Trophoblast cell (in vitro differentiated cells and primary cell): ENCODE measurements at places on chromosomes 5 and 9.

- DNase-seq = no peak
These were observed 180.6 kb downstream of the GABRG2 start for GRCh38 chr5:162248107-162248713.

DNA sequence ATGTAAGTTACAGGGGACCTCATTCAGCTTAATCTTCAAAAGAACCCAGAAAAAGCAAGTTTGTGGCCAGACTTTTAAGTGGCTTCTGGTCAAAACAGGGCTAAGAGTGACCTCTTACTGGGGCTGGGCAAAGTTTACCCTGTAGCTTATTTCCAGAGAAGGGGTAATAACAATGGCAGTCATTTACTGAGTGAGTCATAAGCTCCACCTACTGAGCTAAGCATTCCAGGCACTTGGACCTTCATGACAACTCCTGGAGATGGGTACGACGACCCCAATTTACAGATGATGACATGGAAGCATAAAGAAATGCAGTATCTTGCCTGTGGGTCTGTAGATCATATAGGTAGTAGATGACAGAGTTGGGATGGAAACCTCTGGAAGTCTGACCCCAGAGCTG, 4.7 kb upstream of the GPR151 start:
- no peak for DNase-seq

- no peak for DNase-seq
These were observed 77.9 kb downstream of the CDH18 start for GRCh38 chr5:19910136-19910535.

- DNase-seq = no peak
These were observed 276.3 kb downstream of the SAXO1 start for GRCh38 chr9:18756712-18757125.

- DNase-seq = no peak
These were observed 4.2 kb upstream of the PFN3 start for GRCh38 chr5:177404641-177405179.

DNA sequence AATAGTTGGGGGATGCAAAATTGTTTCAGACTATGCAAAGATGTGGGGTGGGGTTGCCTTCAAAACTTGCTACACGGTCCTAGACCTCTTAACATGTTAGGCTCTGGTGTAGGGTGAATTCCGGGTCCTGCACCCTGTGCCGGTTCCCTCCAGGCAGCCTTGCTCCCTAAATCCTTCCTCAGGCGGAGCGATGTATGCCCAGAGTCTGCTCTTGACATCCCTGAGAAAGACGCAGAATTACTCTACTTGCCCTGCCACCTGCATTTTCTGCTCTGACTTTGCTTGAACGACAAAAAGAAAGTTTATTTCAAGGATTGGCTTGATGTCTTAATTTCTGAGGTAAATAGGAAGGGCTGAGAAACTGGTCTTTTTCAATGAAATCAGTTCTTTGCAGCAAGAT, 691 bp downstream of the THBS4 start:
- DNase-seq = no peak

- no peak for DNase-seq
These were observed 53.9 kb downstream of the ZNF366 start for GRCh38 chr5:72453246-72453775.

- no peak for DNase-seq
These were observed 1013.9 kb downstream of the EFNA5 start for GRCh38 chr5:106656821-106657220.

DNA sequence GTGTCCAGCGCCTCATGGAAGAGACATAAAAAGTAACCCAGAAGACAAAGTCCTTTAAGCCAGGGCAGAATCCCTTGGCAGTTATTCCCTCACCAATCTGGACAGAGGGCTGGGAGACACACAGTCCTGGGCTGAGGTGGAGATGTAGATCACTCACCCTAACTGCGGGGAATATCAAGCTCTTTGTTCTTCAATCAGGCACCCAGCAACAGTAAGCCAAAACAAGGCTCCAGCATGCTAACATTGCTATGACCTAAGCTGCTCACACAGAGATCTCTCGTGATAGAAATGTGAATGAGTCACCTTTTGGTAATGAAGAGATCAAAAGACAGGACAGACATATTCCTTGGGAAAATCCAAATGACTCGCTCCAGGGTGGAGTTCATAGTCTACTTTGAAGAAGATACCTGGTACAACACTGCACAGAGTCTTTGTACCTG, 101.3 kb downstream of the FBN2 start:
- DNase-seq = peak; percentile 73

DNA sequence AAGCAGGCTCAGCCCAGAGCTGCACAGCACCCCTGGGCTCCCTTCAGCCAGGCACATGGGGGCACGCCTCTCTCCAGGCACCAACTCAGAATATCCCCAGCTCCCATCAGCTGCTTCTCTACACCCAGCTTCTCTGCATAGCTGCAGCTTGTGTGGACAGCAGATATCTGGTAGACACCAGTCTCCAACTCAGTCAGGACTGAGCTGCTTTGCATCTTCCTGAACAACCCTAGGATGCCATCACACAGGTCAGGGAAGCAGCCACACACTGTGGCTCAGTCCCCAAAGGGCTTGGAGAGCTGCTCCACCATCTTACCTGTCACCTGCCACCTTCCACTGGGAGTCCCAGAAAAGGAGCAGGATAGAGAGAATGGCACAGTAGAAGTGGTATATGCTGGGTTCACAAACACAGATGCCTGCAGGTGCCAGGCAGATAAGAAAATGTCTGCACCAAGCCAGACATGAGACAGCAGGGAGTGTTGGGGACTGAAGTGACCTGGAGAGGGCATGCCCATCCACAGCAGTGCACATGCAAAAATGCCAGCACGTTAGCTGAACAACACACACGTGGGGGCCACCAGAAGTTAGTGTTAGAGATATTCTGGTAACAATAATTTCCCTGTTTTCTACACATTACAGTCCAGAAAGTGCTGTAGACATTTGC, 42.0 kb downstream of the THBS4 start:
- no peak for DNase-seq

DNA sequence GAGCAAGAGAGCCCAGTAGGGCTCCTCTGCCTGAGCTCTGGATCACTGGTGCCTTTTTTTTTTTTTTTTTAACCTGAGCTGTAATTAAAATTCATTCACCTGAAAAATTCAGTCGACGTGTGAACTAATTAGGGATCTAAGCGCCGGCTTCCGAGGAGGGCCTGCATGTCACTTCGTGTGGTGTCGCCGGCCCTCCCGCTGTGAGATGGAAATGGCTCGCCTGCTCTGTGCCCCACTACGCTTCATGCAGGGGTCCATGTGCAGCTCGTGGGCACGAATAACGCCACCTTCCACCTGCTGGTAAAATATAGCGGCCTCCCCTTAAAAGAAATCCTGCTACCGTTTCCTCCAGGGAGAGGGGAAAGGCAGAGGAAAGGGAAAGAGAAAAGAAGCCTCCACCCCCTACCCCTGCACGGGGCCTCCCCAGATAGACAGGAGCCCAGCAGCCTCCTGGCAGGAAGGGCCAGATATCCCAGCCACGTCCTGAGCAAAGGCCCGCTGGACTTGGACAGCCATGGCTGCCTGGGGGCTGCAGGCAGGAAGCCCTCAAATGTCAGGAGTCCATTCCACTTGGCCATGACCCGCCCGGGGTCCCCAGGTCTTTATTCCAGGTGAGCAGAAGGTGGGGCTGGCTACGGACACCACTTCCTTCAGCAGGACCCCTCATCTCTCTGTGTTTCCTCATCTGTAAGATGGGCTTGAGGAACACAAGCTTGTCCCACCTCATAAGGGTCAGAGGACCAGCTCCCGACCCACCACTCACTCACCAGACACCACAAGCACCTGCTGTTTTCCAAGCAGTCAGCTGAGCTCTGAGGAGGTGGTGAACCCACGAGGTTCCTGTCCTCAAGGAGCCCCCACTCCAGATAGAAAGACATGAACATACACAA, 38.2 kb upstream of the ZNF354A start:
- no peak for DNase-seq

DNA sequence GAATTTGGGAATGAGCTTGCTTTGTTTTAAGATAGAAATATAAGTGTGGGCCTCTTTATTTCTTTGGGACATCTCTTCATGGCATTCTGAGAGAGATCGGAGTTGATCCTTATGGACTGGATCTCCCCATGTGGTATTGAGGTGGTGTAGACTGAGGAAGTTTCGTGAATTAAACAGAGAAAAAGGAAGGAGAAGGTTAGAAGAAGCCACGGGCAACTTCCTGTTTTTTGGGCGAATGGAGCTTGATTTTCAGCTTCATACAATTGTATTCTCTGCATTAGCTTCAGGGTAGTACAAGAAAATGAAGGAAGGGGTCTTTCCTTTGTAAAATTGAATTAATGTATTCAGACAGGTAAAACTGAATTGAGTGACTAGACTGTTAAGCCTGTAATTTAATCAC, 70.5 kb upstream of the HMHB1 start:
- no peak for DNase-seq

DNA sequence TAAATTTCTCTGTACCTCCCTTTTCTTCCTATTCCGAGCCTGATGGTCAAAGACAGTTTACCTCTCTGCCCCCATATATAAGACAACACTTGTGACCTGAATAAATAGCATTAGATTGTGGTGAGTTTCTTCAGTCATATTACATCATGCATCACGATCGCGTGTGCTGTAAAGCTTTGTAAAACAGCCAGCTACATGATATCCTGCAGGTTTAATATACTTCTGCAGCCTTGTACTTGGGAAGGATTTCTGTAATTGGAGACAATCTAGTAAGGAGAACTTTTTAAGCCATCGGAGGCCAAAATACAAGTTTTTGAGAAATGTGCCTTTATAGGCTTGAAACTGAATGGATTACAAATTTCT, 711.8 kb upstream of the WWC1 start:
- no peak for DNase-seq

DNA sequence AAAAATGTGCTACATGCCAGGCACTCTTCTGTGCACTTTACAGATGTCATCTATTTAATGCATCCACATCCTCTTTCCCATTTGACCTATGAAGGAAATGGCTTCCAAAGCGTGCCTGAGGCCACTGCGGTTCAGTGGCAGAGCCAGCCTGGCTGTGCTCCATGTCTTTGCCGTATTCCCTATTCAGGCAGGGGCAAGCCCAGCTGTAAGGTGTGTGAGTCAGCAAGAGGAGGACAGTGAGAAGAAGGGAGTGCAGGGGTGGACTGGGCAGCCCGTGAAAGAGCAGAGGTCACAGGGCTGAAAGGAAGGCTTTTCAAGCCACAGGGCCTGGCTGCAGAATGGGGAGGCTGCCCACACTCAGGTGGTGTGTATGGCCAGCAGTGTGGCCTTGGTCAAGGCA, 91.7 kb downstream of the HRH2 start:
- DNase-seq = no peak

GRCh38 chr9:86177995-86178394, 78.6 kb upstream of the GOLM1 start:
- no peak for DNase-seq
